ENCODE measurements at places on chromosomes 3 and 15.

DNA sequence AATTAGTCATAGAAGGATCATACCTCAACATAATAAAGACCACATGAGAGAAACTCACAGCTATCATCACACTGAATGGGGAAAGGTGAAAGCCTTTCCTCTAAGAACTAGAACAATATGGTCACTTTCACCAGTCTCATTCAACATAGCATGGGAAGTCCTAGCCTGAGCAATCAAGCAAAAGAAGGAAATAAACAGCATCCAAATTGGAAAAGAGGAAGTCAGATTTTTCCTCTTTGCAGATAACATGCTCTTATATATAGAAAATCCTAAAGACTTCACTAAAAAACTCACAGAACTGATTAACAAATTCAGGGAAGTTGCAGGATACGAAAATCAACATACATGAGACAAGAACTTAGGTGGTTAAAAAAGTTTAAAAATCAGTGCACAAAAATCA is 24.7 kb downstream of the MAP3K13 start:
- DNase-seq: no peak

GRCh38 chr3:45240292-45240691 is 14.2 kb upstream of the TMEM158 start:
- DNase-seq: no peak

DNA sequence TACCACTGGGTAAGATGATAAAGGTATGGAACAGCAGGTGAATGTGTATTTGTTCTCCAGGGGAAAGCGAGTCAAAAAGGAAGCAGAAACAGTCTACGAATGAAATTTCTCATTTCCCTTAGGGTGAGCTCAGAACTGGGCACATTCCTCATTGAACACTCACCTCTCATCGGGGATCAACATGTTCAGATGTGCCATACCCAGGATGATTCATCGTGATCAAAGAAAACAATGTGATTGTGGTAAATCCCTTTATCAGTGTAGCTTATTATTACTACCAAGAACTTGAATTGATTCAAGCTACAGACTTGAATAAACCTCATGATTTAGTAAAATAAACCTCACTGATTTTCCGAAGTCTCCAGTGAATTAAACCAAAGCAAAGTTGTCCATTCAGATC is 72.1 kb downstream of the GJD2 start:
- no peak for DNase-seq

DNA sequence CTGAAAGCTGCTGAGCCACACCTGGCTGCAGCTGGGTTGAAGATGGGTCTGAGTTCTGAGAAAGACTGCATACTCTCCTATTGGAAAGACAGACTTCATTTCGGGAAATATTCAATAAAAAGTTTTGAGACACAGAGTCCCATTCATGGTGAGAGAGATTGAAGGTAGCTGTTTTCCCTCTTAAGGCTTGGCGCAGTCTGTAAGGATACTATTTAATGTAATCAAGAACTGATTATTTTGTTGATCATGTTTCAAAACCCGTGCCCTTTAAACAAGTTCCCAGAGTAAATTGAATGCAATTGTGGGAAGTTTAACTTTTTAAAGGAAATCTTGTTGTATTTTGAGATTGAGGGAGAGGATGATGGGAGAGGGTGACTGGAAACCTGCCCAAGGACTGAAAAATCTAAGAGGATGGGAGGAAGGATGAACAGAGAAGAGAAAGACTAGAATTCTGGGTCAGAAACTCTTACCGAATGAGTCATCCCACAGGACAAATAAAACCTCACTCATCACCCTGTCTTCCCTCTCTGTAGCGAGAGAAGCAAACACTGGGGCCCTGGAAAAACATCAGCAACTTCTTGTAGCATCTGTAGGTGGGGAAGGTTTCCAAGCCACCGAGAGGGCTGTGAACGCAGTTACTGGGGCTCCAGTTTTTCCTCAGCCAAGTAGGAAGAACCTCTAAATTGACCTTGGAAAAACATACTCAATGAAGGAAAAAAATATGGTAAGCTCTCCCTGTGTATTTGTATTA is 193.2 kb upstream of the TPRG1 start:
- no peak for DNase-seq

DNA sequence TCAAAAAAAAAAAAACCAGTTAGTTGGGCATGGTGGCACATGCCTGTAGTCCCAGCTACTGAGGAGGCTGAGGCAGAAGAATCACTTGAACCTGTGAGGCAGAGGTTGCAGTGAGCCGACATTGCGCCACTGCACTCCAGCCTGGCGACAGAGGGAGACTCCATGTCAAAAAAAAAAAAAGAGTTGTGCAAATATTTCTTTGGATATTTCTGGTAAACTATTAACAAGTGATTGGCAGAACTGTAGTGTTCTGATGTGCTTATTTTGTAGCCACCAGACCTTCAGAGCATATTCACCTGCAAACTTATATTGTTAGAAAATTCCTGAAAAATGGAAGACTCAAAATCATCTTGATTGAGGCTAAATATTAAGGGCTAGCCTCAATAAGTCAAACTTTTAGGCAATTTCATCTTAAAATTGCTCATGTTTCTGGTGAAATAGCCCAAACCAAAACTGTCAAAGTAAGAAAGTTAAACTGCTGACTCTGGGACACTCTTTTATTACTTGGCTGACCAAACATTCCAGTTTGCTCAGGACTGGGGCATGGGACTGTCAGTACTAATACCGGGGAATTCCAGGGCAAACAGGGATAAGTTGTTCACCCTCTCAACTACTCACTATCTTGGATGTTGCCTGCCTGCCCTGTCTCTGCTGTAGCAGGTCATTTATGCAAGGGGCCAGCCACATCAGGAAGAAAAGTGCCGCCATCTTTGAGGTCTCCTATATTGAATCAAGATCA is 37.0 kb downstream of the ABHD2 start:
- DNase-seq: no peak

GRCh38 chr3:179069762-179070390 is 1.7 kb downstream of the ZMAT3 start:
- DNase-seq: no peak

- DNase-seq: peak; percentile 59
Observed at GRCh38 chr3:55675478-55675877, 188.4 kb upstream of the WNT5A start.

- no peak for DNase-seq
Observed at GRCh38 chr3:134991003-134991402, 195.9 kb downstream of the EPHB1 start.

DNA sequence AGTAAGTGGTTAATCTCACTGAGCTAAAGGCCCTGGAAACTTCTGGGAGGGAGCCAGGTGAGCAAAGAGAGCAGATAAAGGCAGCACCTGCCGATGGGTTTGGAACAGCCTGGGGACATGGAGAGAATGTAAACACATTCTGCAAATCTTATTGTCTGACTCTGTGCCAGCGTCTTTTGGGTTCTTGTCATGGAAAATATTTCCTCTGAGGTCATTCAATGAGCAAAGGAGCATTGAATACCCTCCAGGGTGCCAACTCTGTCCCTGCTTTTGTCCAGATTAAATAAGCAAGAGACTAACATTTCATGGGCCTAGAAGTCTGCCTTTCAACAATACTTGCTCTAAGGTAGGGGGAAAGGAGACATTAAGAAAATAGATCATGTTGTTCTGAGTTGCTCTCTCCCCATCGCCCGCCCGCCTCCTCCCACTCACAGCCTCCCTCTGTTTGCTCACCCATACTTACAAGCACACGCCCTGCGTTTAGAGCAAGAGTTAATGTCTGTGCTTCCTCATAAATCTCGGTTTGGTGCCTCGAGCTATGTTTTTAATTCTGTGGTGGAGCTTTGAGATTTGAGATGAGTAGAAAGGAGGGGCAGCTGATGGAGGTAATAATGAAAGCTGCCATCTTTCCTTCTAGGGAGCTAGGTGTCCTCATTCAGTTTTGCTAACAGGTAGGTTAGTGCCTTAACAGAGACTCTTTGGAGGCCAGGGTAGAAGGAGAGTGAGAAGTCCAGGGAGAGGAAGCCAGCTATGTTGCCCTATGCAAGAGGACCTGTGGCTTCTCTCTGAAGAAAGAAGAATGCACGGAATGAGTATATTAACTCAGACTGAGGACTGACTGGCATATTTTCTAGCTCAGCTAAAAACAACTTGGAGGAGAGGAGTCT is 132.9 kb downstream of the TPRG1 start:
- no peak for DNase-seq

DNA sequence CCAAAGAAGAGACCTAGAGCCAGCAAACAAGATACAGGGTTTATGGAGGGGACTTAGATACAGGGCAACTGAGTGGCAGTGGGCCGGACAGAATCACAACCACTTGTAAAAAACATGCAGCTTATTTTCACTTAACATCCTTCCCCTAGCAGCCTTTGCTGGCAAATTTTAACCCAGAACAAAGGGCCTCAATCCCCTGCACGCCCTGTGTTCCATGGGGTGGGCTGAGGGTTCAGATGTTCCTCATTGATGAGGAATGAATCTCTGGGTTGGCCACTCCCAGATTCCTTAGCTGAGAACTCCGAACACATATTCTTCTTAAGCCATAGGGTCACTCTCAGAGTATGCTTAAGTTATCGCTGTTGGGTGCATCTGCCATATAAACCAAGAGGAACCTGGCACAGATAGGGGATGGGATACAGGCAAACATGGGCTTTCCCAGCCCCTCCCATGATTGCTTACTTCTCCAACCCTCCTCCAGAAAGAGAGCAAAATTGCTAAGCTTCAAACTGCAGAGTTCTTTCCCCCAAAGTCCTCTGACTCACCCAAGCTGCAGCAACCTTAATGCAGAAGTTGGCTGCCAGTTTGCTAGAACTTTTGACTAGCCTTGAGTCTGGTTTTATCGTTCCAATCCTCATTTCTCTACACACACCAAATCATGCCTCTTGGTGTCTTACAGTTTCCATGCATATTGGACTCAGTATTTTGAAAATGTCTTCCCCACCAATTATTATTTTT is 146.9 kb downstream of the CD47 start:
- DNase-seq: no peak
